ENCODE measurements at places on chromosomes 6 and 20.

DNA sequence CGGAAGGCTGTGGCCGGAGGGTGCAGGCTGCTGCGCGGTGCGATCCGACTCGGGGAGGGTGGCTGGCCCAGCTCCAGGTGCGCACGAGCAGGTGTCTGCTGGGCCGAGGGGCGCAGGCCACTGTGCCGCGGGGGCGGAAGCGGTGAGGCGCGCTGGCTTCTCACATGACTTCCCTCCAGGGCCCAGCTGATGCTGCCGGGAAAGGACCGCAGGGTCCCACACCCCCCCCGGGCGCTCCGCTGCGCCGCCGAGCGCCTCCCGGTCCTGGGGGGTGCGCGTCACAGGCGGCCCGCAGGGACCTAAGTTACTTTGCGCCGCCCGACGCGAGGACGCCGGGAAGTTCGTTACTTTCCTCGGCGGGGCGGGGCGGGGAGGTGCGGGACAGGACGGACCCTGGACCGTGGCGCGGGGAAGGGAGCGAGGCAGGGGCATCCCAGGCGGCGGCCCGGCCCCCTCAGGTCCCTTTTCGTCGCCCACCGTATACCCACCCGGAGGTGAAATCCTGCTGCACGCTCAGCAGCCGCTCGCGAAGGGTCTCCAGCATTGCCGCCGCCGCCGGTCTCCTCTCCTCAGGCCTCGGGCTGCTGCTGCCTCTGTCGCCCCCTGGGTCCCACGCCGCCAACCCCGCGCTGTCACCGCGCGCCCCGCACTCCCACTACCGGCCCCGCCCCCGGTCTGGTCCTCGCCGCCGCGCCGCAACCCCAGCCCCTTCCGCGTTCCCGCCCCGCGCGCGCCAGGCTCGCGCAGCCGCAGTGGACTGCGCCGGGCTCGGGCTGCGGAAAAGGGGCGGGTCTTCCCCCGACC is at the start of gene DTNBP1:
Gene DTNBP1, minus strand, starts transcription at position 703 of the 804 bp plus-strand sequence. Its CDS starts 159 bp downstream, at position 544.
- DNase-seq = peak; percentile 12

DNA sequence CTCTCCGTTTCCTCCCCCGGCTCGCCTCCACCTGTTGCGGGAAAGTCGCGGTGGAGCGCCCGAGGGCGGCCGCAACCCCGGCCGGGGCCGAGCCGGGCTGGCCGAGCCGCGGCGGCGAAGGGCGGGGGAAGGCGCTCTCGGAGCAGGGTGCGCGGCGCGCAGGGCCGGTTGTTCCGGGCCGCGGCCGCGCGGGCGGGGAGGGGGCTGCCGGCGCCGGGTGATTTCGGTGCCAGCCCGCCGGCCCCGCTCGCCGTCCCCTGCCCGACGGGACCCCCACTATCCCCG is 235 bp downstream of the MAP7 start:
- no peak for DNase-seq

DNA sequence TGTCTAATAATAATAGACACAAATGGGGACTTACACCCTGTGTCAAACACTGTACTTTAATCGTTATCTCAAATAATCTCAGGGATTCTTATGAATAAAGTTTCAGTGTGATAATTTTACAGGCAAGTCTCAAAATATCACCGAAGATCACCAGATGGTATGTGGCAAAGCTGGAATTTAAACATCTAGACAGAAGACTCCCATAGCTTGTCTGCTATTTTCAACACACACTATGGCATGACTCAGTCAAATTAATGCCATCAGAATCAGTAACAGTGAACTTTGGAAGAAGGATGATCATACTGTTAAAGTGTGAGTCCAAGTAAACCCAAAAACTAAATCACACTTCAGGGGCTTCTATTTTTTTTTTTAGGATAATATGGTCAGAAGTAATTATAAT is 867.6 kb upstream of the FLRT3 start:
- no peak for DNase-seq

DNA sequence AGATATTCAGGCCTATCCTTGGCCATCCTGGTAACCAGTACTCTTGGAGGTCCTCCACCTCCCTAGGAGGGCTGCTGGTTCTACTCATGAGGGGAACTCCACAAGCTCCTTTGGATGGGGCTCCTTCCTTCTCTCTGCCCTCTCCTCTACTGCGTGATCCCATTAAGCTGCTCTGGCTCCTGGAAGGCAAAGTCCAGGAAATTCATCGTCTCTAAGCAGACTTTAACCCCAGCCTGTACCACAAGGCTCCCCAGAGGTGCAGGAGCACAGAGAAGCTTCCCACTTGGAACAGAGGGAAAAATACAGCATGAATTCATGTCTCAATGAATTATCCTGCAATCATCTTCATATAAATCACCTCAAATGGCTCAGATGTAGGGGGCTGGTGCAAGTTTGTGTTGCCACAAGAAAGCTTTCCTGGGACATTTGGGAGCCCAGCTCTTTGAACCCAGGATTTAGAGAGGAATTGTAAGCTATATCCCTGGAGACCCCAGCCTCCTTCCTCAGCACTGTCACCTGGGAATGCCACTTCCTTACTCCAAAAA is 355.4 kb downstream of the CDC5L start:
- no peak for DNase-seq

DNA sequence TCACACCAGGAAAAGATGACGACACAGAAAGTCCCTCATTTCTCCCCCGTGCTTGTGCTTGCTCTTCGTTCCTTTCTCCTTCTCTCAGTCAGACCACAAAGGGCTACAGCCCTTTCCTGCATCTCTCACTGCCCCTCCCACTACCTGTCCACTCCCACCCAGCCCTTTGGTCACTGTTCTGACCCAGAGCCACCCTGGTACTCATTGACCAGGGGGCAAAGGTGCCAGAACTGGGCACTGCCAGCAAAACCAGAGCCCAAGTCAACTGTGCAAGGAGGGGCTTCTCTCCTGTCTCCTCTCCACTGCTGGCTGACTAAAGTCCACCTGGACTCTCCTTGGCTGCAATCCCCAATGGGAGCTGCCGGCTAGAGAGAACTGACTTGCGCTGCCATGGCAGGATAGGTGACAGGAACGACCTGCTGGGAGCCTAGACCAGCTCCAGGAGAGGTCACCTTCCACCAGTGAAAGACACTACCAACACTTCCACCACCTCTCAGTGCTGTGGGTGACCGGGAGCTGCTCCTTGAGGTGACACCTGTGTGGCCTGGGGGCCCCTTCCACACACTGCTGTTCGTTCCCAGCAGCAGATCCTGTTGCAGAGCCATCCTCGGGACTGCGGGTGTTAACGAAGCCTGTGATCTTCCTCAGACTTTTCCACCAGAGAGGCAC is 32.8 kb downstream of the KCNK17 start:
- DNase-seq = no peak

DNA sequence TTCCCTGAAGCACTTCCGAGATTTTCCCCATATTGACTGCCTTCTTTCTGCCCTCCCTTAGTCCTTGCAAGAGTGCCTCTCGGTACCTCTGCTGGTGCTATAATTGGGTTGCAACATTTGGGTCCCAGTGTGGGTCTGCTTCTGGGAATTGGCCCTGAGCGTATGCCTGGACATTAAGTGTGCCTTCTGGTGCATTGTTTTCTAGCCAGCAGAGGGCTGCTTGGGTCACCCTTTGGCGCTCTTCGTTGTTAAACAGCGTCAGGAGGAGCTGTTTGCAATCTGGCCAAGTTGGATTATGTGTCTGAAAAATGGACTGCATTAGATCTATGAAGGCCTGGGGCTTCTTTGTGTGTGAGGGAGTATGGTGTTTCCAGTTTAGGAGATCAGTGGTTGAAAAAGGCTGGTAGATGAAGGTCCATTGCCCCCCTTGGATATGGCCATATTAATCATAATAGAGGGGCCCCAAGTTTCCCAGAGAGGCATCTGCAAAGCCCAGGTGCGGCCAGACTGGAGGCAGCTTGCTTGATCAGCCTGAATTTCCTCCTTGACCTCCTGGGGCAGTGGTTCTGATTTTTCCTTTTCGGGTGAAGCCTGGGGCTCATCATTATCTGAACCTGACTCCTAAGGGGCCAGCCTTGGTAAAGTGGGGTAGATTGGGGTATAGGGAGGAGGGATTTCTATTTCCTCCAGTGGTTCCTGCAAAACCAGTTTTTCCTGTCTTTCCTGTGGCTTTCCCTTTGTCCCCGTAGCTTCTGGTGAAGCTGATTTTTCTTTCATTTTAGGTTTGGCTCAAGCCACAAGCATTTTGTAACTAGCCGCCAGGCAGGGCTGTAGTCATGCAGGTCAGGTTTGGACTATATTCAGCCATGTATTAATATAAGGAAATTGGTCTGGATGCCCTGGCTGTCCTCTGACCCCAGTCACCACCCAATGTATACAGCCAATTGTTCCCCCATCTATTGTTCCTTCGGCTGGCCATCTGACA is 85.4 kb upstream of the GPR6 start:
- DNase-seq = no peak

GRCh38 chr6:96965492-96965891 is 41.0 kb downstream of the KLHL32 start:
- DNase-seq = no peak

DNA sequence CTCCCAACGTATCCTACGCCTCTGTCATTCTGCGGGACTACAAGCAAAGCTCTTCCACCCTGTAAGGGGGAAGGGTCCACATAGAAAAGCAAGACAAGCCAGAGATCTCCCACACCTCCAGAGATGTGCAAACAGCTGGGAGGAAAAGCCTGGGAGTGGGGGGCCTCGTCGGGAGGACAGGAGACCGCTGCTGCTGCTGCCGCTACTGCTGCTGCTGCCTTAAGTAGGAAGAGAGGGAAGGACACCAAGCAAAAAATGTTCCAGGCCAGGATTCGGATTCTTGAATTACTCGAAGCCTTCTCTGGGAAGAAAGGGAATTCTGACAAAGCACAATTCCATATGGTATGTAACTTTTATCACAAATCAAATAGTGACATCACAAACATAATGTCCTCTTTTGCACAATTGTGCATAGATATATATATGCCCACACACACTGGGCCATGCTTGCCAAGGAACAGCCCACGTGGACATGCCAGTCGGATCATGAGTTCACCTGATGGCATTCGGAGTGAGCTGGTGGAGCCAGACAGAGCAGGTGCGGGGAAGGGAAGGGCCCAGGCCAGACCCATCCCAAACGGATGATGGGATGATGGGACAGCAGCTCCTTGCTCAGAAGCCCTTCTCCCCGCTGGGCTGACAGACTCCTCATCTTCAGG is 108.8 kb upstream of the RAB32 start:
- DNase-seq = no peak

DNA sequence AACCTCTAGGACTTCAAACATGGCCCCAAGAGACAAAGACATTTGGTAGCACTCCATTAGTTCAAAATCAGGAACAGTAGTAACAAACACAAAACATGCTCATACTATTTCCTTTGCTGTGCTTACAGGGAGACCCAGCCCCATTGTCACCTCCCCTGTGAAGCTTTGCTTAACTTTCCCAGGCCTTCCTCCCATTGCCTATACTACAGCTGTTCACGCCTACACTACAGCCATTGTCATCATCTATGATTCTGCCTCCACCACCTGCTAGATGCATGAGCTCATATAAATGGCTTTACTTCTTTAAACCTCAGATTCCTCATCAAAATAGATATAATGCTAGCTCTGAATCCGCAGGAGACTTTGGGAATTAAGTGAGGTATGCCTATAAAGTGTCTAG is 8.7 kb downstream of the PHACTR1 start:
- DNase-seq = no peak

DNA sequence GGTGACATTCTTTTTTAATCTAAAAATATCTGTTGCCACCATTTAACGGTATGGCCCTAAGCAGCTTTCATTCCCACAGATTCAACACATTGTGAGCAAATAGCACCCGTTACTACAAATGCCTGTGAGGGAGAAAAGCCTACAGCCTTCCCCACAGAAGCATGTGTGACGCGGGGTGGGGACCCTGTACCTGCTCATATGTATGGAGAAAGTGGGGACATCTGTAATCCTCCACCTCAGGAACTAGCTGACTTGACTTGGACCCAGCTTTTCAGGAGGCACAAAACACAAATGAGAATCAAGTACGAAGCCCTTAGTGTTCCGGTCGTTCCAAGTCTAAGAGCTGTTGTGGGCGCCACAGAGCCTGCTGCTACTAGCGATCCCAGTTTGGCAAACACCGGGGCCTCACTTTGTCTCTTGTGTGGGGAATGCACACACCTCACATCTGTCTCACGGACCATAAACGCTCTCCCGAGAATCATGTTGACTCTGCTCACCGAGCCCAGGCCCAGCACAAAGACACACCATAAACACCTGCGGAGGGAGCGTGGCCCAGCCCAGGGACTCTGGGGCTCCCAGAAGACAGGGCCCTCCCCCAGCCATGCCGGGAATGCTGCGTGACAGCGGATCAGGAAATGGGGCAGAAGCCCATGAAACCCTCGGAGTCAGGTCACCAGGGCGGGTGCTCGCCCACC is 21.6 kb downstream of the DLL1 start:
- DNase-seq = no peak

DNA sequence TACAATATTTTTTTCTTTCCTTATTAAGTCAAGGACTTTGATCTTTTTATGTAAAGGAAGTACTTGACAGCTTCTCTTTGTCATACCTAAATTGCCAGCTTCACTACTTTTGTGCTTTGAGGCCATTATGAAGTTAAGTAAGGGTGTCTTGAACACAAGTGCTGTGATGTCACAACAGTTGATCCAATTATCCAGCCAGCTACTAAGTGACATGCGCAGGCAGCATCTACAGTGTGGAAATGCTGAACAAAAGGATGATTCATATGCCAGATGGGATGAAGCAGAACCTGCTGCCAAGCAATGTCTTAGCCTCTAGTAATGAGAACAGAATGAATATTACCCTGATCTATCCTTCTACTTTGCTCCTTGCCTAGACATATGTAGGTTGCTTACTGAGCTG is 68.3 kb upstream of the TMEM244 start:
- peak; percentile 50 for DNase-seq

- peak; percentile 27 for DNase-seq
These were observed 236.1 kb downstream of the KCNQ5 start for GRCh38 chr6:72857791-72858585.

DNA sequence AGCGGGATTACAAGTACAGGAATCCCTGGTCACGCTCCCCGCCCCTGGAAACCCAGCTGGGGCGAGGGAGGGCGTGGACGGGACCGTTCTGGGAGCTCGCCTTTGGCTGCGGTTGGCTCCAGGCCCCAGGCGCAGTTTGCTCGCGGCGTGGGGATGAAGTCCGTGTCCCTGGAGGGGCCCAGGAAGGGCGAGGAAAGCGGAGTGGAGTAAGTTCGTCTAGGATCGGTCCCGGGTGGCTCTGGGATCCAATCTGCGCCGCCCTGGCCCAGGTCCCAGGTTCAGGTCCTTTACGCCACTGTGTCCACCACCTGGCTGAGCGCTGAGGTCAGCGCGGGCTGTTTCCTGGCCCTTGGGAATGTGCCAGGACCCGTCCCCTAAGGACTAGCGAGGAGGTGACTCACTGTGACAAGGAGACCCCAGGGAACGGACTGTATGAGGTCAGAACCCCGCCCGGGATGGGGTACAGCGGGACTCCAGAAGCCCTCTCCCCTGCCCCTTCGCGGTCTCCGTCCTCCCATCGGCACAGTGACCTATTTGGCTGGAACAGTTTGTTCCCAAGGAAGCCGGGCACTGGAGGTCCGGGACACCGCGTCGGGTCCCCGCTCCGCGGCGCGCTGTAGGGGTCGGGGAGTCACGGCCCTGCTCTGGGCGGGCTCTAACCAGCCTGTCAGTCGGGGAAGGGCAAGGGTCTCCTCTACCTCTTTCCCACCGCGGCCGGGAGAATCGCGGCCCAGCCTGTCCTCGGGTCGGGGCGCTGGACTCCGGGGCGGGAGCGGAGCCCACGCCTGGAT is 724 bp downstream of the CDKN1A start:
- DNase-seq = no peak

- DNase-seq = no peak
These were observed 272.9 kb upstream of the FERMT1 start for GRCh38 chr20:6395695-6396094.

- DNase-seq = no peak
These were observed 125.2 kb downstream of the KIF6 start for GRCh38 chr6:39599973-39600372.

GRCh38 chr6:31386099-31386498 is 17.3 kb upstream of the MICA start:
- no peak for DNase-seq
